CD4-positive, alpha-beta T cell treated with Interferon gamma for 1 hour (primary cell): ENCODE measurements at places on chromosomes 5 and 9.

DNA sequence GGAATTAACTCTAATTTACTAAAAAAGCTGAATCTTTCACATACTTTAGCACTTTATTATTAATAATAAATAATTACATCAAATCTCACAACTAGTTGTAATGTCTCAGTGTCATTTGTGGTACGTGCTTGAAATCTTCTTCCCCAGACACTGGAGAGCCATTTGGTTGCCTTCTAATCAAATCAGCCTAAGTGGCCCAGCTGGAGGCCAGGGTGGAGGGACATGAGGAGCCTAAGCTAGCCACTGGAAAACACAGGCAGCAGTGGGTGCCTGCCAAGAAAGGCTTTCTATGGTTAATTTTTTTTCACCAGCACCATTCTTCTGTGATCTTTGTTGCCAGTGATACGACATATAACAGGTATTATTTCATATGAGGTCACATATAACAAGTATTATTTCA, 117.0 kb downstream of the ERCC6L2 start:
- DNase-seq, result no peak

GRCh38 chr5:126199467-126199866, 223.7 kb upstream of the GRAMD2B start:
- no peak for DNase-seq

- no peak for DNase-seq
Measured at GRCh38 chr5:14129123-14129522, 14.0 kb upstream of the TRIO start.

DNA sequence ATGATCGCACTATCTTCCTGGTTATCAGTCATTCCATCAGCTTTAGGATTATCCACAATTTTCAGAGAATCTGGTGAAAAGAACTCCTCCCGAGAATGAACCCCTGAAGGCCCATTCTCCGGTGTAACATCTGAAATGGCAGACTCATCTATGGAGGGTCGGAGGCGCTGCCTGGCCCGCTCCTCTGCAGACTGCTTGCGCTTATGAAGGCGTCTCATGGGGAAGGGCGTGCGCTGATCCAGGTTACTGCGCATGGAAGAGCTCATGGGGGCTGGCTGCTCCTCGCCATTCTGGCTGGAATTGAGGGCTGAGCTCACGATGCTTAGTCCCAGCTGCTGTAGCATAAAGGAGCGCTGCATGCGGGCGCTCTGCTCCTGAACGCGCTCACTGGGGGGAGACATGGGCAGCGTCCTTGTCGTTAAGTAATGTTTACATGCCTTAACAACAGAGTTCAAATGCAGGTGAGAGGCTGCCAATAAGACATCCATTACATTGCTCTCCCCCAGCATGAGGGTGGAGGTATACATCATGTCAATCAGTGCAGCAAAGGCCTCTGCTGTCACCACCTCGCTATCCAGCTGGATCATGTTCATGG, 19.4 kb downstream of the GRHPR start:
- no peak for DNase-seq

DNA sequence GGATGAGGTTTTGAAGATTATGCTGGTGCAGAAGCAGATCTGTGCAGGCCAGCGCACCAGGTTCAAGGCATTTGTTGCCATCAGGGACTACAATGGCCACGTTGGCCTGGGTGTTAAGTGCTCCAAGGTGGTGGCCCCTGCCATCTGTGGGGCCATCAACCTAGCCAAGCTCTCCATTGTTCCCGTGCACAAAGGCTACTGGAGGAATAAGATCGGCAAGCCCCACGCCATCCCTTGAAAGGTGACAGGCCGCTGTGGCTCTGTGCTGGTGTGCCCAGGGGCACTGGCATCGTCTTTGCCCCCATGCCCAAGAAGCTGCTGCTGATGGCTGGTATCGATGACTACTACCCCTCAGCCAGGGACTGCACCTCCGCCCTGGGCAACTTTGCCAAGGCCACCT, 142.5 kb downstream of the SPATA31D1 start:
- DNase-seq, result no peak

GRCh38 chr9:7976167-7976755, 176.7 kb upstream of the DMAC1 start:
- DNase-seq, result peak; percentile 64

GRCh38 chr9:23665051-23665450, 161.0 kb downstream of the ELAVL2 start:
- no peak for DNase-seq

DNA sequence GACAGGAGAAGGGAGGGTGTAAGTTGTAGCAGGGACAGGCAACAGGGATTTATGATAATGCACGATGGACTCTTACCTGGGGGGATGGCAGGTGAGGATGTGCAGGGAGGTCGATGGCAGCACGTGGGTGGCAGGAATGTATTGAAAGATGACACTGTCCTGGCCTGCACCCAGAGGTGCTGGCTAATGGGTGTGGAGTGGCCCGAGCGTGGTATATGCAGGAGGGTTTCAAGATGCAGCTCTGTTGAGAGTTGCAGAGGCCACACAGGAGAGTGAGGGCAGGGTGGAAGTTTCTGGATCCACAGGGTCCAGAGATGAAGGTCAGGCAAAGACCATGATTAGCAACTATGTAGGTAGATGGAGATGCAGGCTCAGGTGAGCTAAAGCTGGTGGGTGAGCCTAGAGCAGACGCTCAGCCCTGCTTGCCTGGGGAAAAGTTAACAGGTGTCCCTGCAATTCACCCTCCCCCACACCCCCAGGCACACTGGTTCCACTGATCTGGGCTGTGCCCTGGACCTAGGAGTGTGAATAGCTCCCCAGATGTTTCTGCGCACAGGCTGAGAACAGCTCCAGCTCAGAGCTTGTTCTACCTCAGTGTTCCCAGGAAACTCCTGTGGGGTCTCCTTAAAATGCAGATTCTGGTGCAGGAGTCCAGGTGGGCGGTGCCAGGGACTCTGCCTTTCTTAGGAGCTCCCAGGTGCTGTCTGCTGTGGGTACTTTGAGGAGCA, 21.5 kb upstream of the S1PR3 start:
- DNase-seq, result no peak

DNA sequence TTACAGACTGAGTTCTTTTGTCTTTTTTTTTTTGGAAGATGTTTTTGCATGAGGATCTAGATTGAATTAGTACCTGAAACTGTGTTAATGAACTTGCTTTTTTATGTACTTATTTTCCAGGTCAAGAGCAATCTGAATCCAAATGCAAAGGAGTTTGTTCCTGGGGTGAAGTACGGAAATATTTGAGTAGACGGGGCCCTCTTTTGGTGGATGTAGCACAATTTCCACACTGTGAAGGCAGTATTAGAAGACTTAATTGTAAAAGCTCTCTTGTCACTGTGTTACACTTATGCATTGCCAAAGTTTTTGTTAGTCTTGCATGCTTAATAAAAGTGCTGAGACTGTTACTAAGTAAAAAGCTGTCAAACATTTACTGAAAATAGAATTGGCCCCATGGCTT, 14.5 kb downstream of the SLC23A1 start:
- DNase-seq, result no peak

DNA sequence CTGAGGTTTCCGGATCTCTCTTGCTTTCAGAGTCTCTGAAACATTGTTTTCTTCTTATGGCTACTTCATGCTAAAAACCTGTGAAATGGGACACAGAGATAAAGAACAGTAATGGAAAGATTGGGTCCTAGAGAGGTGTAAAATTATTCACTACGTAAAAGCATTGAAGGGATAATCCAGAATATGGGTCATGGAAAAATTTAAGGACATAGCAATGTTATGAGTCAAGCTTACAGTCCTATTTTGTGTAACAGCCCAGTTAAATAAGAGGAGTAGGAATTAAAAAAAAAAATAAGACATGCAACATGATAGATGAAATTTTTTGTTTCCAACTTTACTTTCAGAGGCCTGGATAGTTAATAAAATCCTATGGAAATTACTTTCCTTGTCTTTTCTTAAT, 61.9 kb upstream of the ELL2 start:
- DNase-seq, result no peak

DNA sequence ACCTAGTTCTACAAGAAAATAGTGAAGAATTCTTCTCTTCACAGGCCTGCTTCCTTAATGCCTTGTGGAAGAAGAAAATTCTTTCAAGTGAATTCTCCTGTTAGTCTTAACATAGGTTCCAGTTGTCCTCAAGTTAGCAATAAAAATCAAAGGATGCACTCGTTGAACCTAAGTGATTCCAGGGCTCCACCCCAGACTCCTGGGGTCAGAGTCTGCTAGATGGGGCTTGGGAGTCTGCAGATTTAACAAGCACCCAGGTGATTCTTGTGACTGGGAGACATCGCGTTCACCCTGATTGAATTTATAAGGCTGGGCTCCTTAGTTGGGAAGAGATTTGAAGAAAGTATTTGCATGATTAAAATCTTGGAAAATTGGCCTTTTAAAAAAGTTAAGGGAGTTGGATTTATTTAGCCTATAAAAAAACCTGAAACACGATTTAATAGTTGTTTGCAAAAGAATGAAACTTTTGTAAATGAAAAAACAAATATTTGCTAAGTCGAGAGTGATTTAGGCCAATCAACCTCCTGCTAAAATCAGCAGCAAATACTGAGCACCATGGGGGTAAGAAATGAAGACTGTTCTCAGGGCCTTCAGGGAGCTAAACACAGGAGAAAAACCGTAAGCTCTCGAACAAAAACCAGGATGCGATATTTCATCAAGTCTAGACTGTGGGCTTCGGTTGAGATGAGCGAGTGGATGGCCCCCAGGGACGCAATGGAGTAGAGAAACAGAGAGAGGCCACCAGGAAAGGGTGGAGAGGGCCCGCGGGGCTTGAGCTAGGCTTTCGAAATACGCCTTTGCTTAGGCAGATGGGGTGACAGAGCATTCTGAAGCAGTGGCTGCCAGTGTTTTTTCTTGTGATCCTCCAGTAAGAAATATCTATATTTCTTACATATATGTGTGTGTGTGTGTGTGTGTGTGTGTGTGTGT, 86.9 kb upstream of the TTC23L start:
- DNase-seq, result no peak

DNA sequence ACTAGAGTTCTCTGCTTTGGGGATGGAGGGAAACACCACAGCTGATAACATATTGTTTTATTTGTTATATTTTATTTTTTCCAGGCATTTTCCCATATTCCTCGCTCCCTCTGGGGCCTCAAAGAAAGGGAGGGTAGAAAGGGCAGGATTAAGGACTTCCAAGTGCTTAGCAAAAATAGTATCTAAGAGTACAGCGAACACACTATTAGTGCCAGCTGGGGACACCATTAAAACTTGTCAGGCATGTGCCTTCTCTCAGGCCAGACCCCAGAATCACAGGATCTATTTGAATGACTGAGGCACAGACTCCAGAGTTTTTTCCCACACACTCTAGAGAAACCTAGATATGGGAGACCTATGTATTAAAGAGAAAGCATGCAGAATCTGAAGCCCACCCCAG, 451.0 kb upstream of the TRPC7 start:
- DNase-seq, result no peak

DNA sequence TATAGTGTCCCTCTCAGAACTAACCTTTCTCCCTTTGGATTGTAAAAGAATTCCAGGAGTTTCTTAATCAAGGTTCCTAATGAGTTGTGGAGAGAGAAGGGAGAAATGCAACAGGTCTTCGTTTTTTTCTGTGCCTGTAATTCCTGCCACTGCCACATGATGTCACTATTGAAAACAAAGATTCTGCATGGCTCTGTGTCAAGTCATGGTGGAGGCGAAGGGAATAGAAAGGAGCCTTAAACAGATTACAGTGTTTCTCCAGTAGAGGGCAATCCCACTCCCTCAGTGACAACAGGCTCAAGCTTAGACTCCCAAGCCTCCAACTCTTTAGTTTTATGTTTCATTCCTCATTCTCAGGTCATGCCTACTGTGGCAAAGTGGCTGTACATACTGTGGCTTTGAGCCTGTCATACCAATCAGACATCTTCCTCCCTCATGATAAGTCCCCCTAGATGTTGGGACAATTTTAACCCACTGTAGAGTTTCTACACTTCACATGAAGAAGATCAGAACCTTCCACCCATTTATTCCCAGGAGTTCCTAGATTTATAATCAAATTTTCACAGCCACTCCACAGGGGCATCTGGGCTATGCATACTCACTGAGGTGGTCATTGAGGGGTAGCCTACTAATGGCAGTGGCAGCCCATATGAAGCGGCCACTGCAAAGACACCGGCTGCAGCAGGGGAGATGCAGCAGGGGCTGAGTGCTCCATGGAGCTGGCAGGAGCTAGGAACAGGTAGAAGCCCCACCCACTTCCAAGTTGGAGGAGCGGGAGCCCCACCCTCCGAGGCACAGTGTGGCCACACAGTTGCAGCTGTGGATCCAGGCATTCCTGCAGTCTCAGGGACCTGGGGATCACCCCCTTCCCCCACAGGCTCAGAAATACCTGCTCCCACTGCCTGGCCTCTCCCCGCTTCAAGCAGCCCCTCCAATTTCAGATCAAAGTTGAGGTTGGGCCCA, 97.4 kb upstream of the TRIM32 start:
- no peak for DNase-seq

GRCh38 chr9:7982907-7983306, 183.3 kb upstream of the DMAC1 start:
- peak; percentile 2 for DNase-seq

DNA sequence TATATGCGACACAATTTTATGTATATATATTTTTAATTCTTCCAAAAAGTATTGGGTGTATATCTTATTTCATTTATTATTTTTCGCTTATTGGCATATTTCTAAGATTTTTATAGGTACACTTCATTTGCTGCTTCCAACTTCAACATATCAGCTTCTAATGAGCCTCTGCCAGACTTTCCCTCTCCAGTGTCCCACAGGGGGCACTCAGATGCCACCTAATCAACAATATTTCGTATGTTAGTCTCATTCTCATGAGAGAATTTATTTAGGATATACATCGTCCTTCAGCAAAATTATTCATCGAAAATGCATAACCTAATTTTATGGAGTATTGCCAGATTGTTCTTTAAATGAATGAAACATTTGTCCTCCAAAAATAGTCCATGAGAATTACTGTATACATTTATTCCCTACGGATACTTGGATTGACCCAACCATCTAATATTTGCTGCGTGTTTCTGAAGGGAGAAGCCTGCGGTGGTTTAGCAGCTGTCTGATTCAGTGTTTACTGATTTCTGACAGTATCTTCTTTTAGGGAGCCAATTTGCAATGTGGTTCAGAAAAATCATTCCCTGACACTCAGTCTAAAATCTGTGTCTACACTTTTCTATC, 100.6 kb upstream of the SELENOP start:
- peak; percentile 53 for DNase-seq

GRCh38 chr9:61671276-61671973, 481.6 kb downstream of the SPATA31A7 start:
- DNase-seq, result no peak

DNA sequence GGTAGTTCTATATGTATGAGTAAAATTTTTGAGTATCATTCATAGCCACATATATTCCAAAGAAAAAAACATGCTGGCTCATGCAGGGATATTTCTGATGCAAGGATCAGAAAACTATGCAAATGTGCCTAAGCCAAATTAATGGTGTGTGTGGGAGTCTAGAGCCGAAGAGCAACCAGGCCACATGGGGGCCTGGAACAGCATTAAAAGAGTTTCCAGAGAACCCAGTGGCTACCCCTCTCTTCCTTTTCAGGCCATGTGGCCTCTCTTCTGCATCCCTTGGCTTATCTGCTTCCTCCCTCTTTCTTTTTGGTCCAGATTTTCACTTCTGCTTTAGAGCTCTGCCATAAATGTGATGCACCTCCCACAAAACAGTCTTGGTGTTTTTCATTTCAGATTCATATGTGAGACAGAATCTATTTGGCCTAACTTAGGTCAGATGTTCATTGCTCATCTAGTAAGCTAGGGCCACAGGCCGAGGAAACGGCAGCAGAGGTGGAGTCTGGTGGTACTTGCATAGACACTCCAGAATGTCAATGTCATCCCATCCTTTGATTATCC, 300.0 kb downstream of the SH3GL2 start:
- DNase-seq, result no peak

GRCh38 chr9:99076483-99077171, 28.3 kb upstream of the TGFBR1 start:
- peak; percentile 49 for DNase-seq
